ENCODE measurements at places on chromosomes 3 and 15.

- no peak for DNase-seq
These were observed 22.8 kb downstream of the NUP210 start for GRCh38 chr3:13397316-13397715.

- DNase-seq = no peak
These were observed 245.2 kb downstream of the NFKBIZ start for GRCh38 chr3:102094506-102094905.

DNA sequence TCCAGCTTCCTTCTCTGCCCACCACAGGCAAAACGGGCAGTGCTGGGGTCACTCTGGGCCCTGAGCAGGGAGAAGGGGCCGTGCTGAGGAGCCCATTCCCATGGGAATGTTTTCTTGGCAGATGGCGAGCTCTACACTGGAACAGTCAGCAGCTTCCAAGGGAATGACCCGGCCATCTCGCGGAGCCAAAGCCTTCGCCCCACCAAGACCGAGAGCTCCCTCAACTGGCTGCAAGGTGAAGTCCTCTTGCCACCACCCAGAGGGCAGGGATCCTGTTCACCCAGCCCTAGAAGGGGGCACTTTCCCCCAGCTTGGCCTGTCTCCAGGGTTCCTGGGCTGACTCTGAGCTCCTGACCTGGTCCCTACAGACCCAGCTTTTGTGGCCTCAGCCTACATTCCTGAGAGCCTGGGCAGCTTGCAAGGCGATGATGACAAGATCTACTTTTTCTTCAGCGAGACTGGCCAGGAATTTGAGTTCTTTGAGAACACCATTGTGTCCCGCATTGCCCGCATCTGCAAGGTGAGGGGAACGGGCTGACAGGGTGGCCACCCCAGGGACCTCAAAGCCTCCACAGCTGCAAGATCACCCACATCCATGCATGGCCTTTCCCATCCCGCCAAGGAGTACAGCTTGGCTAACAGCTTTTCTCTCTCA lies 12.4 kb downstream of the CIB1 start:
- DNase-seq = peak; percentile 92

DNA sequence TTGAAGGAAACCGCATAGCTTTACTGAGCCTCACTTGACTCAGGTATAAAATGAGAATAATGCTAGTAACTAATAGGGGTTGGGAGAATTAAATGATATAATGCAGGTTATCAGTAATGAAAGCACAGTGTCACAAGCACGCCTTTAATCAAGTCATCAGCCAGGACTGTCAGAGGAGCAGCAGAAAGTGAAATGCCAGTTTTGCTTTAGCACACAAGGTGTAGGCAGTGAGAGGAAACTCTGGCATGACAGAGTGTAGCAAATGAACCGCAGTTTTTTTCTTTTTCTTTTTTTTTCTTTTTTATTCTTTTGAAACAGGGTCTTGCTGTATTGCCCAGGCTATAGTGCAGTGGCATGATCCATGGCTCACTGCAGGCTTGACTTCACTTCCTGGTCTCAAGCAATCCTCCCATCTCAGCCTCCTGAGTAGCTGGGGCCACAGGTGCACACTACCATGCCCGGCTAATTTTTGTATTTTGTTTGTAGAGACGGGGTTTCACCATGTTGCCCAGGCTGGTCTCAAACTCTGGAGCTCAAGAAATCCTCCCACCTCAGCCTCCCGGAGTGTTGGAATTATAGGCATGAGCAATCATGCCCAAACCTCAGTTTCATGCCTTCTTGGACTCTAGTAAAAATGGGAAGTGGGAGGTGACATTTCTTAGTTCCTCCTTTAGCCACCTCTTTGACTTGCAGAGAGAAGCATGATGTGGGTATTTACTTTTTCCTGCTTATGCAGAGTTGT lies 9.7 kb upstream of the SCAANT1 start:
- DNase-seq = no peak

DNA sequence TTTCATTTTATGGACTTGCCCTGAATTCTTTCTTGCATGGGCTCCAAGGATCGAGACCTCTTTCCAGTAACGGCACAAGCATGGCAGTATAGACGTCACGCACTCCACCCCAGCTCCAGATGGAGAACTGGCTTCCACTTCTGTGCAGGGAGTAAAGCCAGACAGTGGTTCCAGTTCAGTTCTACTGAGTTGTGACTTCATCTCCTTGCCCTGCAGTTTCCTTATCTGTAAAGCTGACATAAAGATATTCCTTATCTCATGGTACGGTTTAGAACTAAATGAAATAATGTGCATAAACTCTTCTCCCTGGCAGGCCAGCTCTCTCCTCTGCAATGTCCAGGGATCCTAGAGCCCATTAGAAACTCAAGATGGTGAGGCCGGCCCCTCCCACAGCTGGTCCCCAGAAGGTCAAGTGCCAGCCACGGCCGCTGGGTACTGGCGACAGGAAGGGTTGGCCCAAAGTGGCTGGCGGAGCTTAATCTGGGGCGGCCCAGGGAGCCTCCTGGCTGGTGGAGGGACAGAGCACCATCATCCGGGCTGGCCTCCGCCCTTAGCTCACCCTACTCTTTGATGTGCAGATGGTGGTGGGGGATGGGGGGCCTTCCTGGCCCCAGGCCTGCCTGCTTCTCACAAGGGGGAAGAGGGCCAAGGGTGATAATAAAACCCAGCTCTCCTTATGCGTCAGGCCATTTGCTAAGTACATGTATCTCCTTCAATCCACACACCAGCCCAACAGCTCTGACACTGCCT lies 7.2 kb downstream of the MESP2 start:
- peak; percentile 94 for DNase-seq

DNA sequence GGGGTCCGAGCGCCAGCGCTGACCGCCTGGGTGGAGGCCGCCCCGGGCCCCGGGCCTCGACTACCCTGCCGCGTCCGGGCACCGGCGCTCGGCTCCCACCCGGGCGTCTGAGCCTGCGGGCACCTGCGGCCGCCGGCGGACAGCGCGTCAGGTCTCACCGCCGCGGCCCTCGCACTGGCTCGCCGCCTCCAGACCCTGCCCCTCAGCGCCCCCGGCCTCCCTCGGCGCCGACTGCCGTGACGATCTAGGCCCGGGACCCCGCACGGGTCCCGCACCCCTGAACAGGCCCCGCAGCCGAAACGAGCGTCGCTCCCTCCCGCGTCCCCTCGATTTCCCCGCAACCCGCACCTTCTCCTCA lies 297 bp downstream of the PRC1 start:
- no peak for DNase-seq

GRCh38 chr3:142943870-142944269 lies 19.6 kb downstream of the PAQR9 start:
- DNase-seq = no peak

GRCh38 chr15:79117442-79118204 lies 27.0 kb upstream of the RASGRF1 start:
- DNase-seq = no peak

DNA sequence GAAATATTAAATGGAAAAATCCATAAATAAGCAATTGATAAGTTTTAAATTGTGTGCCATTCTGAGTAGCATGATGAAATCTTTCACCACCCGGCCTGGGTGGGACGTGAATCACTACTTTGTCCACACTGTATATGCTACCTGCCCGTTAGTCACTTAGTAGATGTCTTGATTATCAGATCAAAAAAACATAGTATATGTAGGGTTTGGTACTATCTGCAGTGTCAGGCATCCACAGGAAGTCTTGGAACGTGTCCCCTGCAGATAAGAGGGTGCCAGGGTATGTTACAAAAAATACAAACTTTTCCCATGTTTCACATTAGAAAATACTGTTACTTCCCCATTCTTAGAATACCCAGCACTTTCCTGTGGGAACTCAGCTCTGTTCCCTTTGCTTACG lies 35.2 kb downstream of the FAM81A start:
- DNase-seq = no peak

DNA sequence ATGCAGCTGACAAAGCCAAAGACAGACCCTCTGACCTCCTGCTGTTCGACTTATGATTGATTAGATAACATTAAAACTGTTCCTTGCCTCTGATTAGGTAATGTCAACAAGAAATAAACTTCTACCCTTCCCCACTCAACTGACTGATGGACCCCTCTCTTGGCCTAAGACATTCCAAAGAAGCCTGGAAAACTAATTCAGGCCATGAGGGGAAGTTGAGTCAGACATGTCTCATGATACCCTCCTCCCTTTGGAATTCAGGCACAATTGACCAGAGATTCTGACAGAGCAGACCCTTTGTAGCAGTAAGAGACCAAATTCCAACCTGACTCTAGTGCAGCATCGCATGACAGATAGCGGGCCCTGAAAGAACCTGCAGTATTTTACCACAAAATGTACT lies 354.5 kb downstream of the OCA2 start:
- DNase-seq = no peak

DNA sequence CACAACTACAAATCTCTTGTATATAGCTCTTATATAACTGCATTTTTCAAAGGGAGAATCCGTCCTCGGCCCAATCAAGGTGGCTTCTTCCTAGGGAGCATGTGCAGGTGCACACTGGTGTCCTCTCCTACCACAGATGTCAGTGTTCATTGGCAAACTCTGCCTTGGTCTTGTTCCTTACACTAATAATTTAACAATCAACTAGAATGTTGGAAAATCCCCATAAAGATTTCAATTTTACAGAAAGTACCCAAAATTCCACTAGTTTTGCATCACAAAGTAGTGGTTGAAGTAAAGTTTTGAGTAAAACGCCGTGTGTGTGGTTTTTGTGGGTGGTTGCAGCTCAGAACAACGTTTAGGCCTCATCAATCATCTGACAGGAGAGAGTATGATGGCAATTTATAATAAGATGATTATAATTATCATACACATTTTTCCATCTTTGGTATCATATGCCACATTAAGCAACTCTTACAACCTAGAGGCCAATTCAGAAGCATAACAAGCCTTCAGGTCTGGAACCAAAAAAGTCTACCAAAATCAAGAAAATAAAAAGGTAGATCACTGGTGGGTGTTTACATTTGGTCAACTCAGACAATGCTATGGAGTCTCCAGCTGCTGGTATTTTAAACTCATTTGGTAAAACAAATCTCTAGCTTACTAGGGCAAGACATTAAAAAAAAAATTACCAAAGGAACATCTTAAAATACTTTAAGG lies 128.9 kb upstream of the BHLHE40 start:
- no peak for DNase-seq

DNA sequence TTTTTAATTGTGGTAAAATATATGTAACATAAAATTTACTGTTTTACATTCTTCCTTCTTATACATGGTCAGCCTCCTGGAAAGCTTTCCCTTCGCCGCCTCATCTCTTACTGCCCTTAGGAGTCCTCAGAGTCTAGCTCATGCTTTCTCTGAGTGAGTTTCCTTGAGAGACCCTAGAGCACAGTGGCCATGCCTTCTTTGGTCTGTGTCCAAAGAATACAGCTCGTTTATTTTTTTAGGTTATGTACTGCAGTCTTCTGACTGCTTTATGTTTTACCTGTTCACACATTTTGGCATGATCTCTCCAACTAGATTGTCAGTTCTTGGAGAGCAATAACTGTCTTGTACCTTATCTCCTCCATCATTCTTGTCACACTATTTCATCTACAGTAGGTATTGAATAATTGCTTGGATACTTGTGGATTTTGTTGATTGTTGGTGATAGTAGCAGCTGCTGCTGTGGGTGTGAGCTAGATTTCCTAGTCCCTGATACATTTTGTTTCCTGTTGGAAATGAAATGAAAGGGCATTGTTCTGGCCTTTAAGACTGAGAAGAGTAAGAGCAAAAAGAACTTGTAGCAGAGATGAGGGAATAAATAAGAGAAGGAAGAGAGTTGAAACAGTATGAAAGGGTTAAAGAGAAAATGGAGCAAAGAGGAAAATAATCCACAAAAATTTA lies 10.9 kb downstream of the ARIH2 start:
- no peak for DNase-seq

GRCh38 chr3:156180077-156180476 lies 59.7 kb downstream of the KCNAB1 start:
- DNase-seq = peak; percentile 55

DNA sequence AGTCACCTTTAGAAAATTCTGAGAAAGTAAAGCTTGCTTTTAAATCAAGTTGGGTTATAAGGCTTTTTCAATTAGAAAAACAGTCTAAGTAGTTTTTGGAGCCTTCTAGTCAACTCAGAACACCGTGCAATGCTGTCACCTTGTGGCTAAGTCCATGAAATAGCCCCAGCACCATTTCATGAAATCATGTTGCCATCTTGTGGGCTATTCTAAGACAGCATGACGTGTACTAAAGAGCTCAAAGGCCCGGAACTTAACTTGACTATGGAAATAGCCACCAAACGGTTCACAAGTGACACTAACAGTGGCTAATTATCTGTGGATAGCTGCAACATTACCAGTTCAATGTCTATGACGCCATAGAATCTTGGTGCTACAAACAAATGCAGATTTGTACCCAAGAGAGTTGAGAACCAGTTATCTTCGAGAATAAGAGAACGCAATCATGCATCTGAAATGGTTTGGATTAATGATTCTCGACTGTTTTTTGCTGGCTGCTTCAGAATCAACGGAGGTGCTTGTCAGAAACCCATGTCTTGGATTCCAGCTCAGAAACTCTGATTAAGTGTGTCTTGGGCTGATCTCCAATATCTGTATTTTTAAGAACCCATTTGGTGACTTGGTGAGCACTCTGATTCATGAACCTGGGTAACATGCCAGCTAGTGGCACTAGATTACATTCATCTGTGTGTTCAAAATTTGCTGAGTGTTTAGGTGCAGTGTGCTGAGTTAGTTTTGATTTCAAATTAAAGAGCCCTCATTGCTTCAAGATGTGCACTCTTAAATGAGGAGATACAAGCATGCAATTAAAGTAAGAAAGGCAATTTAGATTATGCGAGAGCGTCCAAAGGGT lies 111.2 kb upstream of the MCTP2 start:
- peak; percentile 90 for DNase-seq

Measured in foreskin fibroblast (primary cell).